HCT116 (cell line): ENCODE measurements at places on chromosomes 6 and 20.

DNA sequence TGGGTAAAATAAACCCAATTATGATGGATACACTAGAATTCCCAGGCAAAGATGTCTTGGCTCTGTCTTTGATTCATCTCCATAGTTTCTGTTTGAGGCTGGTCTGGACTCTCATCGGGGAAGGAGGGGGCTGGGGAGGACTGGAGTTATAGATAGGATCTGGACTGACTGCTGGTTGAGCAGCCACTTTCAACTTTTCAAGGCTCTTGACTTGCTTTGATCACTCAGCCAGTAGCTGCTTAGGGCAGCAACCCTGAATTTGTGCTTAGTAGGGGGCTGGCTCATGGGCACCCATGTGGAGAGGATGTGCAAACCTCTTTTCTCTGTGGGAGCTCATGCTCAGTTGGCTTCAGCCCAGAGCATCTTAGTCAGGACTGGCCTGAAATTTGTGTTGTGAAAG, 114.0 kb upstream of the NEDD9 start:
- DNase-seq = no peak

DNA sequence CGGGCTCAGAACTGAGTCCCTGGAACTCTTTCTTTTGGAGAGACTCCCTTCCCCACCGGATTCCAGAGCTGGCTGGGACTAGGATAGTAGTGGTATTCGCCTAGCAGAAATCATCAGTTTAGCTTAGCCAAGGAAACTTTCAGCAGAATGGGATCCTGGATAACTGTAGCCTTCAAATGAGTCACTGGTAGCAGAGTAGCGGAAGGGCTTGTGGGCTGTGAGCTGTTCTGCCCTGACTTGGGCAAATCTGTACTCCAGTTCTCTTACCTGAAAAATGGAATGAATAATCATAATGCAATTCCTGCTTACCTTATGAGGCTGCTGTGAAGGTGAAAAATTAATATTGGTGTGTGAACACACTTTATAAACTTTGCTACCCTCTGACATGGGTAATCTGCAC, 244.3 kb upstream of the CHD6 start:
- DNase-seq = no peak

- no peak for DNase-seq
Observed at GRCh38 chr6:163095401-163095800, 319.1 kb upstream of the QKI start.

- no peak for DNase-seq
Observed at GRCh38 chr6:22146931-22147701, 149.7 kb downstream of the PRL start.

DNA sequence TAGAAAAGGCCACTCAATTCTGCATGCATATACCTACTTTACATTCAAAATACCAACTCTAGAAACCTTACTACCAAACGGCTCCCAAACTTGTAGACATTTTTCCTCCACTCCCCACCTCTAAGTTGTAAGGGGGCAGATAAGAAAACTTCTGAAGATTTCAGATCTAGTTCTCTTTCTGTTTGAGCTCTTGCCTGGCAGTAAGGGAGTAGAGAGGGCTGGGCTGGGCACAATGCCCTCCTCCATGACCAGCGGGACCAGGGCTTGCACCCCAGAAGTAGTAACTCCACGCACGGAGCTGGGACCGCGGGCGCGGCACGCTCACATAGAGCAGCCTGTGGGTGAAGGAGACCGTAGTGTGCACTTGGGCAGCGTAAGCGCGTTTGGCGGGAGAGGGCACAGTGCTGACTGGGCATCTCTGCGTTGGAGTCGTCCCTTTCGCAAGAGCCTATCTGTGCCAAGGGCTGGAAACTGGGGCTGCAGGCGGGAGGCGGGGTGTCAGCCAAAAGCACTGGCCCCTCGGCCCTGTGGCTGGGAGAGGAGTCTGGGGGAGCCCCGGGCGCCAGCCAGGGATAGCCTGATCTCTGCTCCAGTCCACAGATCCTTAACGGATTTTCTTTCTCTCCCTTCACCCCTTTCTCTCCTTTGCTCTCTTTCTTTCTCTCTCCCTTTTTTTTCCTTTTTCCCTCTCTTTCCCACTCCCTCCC, 32.4 kb downstream of the PHACTR1 start:
- no peak for DNase-seq

DNA sequence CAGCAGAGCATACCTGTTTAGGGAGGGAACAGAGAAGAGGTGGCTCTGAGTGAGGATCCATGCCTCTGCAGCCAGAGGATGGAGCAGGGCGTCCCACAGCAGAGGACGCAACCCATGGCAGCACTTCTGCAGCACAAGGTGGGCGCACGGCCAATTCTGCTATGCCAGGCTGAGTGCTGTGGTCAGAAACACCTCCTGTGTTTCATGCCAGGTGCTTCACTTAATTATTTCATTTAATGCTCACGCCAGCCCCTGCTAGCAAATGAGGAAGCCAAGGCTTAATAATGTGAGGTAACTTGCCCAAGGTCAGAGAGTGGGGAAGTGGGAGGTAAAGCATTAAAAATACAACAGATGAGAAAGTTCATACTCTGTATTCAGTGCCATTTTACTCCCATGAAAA, 68.5 kb upstream of the PTGIS start:
- DNase-seq = no peak

GRCh38 chr6:159435701-159436100, 257.3 kb downstream of the SOD2 start:
- DNase-seq = no peak

DNA sequence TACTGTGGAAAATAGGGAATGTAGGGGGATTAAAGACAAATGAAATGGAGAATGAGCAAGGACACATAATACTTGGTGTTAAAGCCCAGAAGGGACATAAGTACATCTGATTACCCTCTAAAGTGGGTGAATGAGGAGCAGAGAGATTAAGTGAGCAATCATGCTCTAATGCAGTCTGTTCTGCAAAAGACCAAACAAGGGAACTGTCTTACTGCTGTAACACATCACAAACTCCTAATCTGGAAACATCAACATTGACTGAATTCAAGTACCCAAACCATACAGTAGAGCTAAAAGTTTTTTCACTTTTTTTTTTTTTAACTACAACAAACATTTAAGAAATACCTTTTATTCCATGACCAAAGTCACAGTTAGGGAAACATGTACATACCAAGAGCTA, 19.3 kb upstream of the SLC17A4 start:
- DNase-seq = no peak

- peak; percentile 35 for DNase-seq
Observed at GRCh38 chr6:116847227-116847626, 18.3 kb upstream of the GPRC6A start.

DNA sequence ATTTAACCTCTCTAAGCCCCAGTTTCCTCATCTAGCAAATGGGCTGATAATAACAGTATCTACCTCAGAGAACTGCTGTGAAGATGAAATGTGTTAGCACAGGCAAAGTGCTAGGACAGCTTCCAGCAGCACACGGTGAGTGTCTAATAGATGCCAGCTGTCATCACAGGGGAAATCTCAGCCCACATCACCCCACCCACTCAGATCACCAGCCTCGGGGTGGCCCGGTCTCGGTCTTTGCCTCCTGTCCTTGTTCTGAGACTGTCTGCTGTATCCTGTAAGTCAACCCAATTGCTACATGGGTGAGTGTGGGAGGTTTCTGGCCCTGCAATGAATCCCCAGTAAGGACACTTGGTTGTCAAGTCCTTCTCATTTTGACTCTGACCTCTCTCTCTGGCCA, 99.5 kb upstream of the ZNFX1 start:
- no peak for DNase-seq

DNA sequence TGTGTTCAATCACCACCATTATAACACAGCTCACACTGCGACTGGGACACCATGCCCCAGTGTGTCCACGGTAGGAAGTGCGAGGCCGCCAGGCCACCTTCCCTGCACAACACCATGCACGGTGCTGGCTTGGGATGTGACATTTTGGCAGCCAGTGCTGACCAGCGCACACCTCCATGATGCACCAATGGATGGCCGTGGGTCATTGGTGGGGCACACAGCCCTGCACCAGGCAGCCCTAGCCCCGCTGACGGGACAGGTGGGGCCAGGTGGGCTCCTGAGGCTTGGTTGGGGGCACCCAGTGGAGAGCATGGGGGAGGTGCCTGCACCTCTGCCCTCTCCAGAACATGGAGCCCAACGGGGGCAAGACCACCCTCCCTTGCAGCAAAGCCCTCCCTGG, 18.2 kb upstream of the FRMD1 start:
- DNase-seq = no peak

- DNase-seq = no peak
Observed at GRCh38 chr20:20519269-20519668, 151.4 kb downstream of the INSM1 start.

GRCh38 chr20:60294632-60295031, 336.4 kb downstream of the CDH26 start:
- DNase-seq = no peak

GRCh38 chr6:45619994-45620471, 242.3 kb upstream of the SUPT3H start:
- DNase-seq = no peak

- no peak for DNase-seq
Observed at GRCh38 chr6:134772671-134773360, 177.1 kb downstream of the ALDH8A1 start.

DNA sequence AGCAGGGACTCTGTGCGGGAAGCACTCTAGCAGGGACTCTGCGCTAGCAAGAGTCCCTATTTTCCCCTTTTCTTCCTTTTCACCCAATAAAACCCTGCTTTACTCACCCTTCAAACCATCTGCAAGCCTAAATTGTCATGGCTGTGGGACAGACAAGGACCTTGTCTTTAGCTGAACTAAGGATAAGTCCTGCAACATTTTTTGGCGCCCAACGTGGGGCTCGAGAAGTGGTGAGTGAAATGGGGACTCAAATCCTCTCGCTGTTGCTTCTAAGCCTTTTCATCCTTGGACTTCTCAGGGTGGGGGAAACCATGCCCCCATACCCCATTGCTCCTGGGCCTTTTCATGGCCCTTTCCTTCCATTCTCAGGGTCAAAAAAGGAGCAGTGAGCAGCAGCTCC, 46.4 kb downstream of the IMPG1 start:
- DNase-seq = no peak

GRCh38 chr6:17869753-17870050, 117.7 kb downstream of the KIF13A start:
- no peak for DNase-seq

- no peak for DNase-seq
Observed at GRCh38 chr6:49546331-49546730, 4.1 kb upstream of the C6orf141 start.

- no peak for DNase-seq
Observed at GRCh38 chr20:5039255-5039657, 37.9 kb upstream of the SLC23A2 start.

DNA sequence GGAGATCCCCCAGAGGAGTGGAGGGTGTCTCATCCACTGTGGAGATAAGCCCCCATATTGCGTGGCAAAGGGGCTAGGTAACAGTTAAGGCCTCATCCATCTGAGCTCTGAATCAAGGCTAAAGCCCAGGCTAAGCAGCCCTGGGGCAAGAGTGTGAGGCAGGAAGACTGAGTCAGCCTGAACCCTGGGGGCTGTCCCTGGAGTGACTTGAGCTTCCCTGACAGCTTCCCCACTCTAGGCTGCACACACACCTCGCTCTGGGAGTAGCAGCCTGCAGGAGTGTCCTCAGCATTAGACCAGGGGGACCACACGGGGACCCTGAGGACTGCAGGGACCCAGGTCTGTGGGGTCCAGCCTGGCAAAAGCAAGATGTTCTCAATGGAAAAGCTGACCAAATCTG, 27.9 kb downstream of the UBD start:
- no peak for DNase-seq

GRCh38 chr6:139164001-139164400, 29.1 kb downstream of the HECA start:
- no peak for DNase-seq

GRCh38 chr6:168526841-168527281, 85.9 kb downstream of the SMOC2 start:
- no peak for DNase-seq

GRCh38 chr6:122785891-122786290, 3.2 kb upstream of the SMPDL3A start:
- DNase-seq = no peak
